ENCODE measurements at places on chromosomes 5 and 9.

DNA sequence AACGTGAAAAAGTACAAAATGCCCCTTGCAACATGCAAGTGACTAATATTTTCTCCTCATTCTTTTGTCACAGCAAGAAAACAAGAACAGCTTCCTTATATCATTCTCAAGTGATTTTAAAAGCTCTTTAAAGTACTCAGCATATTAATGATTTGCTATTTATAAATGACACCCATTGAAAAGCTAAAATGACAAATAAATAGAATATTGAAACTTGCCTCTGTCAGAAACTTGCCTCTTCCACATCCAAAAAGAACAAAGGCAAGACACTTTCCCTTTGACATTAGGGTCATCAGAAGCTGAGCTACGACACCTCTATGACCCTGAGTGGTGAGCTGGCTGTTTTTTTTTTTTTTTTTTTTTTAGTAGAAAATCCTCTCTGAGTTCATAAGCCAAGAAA lies 339.6 kb upstream of the ITGA1 start:
- DNase-seq = no peak

- DNase-seq = no peak
These were observed 170.0 kb downstream of the SEC61B start for GRCh38 chr9:99391937-99392594.

DNA sequence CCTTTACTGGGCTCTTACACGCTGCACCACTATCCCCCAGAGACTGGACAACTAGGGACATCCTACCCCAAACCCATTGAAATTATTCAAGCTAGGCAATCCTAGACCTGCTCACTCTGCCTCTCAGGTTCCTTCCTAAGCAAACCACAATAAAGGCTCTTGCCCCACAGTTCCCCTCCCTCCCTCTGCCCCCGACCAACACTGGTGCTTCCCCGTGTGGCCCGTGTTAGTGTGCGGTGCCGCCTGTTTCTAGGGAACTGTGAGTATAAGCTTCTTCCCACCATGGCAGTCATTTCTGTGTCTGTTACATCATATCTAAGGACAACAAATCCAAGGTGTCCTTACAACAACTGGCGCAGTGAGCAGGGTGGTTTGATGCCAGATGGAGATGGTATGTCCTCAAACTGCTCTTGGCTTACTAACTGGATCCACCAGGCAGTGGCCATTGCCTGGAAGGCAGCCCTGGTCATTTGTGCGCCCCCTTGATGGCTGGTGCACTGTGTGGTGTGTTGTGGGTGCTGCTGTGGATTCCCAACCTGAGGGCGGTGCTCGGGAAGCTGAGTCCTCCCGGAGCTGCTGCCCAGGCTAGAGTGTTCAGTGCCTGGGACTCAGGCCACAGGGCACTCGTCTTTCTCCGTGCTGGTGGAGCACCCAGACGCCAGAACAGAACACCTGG lies 8.4 kb upstream of the MXD3 start:
- no peak for DNase-seq

- no peak for DNase-seq
These were observed 31.4 kb downstream of the ACTBL2 start for GRCh38 chr5:57450991-57451876.

GRCh38 chr9:105148328-105149006 lies 96.0 kb upstream of the SLC44A1 start:
- DNase-seq = no peak

DNA sequence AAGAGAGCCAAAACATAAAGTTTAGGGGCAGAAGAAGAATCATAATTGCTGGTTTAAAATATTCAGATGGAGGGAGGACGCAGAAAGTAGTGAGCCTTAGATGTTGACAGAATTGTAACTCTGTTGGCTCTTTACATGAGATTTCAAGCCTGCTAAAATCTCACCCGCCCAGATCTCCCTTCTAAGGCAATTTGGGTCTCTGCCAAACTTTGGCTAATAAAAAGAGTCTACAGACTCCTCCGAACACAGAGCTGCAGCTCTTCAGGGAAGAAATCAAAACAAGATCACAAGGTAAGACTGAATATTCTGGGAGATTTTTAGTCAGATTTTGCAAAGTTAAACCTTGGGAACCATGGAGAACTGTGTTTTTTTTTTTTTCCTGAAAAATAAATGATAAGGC lies at the start of gene IL33:
Gene IL33 (plus strand): TSS at position 246 of the 400 bp plus-strand sequence. CDS start 25,888 bp downstream, outside the sequence.
- DNase-seq = no peak

DNA sequence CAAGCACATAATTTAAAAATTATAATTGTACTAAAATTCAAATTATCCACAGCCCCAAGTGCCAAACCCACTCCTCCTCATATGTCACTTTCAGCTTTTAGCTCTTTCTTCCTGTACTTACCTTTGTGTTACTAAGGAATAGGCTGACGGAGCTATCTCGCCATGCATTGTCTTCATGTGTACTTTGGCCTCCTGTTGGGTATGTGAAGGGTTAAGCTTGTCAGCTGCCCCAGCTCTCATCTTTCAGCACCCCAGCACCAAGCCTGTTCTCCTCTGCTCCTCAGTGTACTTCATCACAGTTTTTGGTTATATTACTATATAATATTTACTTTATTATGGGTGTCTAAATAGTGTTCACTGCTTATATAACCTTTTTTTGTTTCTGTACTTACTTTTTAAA lies 46.2 kb downstream of the OSTF1 start:
- DNase-seq = no peak

DNA sequence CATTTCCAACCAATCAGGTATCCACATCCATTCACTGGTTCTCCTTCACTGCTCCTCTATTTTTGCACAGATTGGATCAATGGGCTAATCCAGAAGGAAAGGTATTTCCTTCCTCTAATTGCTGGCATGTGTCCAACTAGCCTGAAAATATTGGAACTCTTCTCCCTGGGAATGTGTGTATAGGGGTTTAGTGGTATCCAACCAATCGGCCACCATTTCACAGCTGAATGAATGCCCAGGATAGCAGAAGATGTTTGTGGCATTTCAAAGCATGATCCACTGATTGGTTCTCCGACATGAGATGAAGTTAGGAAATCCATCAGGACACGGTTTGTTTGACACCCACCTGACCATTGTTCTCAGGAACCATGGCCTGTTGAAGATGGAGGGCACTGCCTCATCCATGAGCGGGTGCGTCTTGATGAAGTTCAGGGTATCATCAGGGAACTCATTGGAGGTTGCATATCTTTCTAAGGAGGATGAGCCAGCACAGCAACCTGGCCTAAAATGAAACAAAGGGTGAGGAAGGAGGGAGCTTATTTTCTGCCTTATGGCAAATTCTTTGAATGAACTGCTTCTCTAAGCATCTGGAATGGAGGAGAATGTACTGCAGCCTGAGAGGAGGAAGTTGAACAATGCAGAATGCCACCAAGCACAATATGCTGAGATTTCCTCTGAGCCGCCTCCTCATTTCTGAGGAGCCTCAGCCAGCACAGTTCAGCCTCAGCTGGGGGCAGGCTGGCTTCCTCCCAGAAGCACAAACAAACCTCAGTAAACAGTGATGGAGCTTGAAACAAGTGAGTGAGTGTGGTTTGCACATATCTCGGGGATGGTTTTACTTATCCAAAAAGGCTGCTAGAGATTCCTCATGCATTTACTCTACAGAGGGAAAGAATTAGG lies 94.6 kb downstream of the SEMA6A start:
- DNase-seq = no peak

- DNase-seq = no peak
These were observed 175.8 kb downstream of the C5orf15 start for GRCh38 chr5:133792655-133793054.

DNA sequence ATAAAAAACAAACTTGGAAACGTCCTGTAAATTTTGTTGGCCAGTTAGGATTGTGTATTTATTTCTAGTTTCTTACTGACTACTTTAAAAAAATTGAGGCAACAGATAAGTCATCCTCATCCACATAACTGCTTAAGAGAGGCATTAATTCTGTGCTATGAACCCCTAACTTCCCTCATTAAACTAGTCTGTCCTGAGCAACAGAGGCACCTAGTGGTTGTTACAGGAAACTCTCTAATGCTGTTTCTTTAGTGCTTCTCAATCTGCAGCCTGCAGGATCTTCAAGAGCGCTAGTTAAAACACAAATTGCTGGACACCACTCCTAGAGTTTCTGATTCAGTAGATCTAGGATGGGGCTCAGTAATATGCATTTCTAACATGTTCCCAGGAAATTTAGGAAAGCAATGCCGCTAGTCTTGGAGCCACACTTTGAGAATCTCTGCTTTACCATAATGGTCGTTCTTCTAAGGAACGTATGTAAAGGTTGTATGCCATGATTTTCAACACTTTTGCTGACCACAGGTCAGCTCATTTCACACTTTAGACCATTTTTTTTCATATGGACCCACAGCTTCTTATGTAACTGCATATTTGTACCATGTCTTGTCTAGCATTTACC lies 410.1 kb upstream of the SMARCA2 start:
- DNase-seq = peak; percentile 70

DNA sequence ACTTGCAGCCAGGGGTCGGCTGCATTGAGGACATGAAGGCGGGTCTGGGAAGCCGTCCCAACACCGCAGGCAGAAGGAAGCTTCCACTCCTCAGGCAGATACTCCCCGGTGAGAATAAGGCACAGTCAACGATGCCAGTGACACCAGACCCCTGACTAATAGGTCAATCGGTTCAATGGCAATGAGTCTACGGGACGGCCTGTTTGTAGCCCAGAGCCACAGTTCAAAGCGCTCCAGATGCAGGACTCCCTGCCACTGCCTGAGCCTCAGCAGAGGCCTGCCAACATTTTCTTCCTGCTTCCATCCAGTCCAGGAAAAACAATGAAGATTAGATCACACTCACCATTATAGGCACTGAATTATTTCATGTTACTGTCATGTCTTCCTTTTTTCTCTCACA lies 84.5 kb upstream of the SIMC1 start:
- DNase-seq = no peak

DNA sequence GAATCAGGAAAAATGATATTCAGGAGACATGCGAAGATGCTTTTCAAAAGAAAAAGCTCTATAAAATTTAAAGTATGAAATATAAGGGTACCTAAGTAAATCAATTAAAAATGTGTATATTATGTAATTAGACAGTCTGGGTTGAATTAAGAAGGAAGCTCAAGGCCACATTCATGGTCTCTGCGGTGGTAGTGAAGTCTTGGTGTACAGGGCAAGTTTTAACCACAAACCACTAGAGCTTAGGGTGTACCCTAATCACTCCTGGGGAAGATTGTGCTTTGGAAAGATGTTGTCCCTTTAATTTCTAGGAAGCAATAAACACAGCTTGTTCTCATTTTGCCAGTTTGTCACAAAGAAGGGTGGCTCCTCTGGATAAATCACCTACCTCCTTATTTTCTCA lies 287.2 kb upstream of the ZNF608 start:
- DNase-seq = no peak

DNA sequence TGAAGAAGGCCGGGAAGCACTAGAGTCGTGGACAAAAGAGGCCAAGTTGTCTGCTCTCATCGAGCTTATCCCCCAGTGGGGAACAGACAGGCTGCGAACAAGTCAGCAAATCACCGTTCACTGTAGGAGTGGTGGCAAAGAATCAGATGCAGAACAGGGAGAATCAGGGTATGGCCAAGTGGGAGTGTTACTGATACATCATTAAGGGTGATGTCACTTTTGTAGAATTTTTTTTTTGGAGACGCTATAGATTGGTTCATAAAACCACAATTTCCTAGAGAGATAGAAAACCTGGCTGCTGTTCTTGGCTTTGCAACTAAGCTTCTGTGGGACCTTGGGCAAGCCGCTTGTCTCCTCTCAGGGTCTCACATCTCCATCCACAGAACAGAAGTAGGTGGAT lies 21.3 kb downstream of the SPRY4 start:
- no peak for DNase-seq

- no peak for DNase-seq
These were observed 14.5 kb downstream of the CCT5 start for GRCh38 chr5:10264604-10265003.

DNA sequence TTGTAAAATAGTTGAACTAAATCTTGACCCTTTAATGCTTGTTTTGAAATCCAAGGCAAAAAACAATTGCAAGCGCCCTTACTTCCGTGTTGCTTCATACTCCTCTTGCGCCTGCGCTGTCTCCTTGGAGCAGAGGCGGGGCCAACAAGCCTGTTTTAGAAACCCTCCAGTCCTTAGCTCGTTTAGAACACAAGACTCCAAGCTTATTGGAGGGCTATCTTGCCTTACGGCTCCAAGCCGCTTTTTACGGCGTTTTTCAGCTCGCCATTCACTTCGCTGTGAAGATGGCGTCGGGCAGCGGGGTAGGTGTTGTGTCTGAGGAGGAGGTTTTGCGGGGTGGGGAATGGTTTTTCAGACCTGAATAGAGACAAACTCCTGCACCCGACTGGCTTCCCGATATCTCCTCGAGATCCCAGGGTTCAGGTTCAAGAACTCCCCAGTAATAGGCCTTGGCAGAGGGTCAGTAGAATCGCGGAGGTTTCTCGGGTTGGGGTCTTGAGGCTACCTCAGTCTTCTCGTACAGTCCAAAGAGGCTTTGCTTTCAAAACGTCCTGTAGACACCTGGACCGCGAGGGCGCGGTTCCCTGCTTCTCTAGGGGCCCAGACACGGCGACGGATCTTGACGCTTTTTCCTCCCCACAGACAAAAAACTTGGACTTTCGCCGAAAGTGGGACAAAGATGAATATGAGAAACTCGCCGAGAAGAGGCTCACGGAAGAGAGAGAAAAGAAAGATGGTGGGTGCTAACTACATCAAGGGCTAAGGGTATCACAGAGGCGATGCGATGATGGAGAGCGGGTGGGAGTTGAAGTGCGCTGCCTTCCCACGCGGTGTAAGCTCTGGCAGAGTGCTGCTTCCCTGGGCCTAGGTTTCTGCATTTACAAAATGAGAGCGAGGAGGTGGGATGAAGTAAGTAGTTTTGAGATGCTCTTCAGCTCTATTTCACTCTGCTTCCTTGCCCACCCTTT lies at the start of gene ZMAT2:
Gene ZMAT2 (plus strand): TSS at position 271 of the 968 bp plus-strand sequence. CDS start 14 bp downstream, at position 285.
- DNase-seq = peak; percentile 97

DNA sequence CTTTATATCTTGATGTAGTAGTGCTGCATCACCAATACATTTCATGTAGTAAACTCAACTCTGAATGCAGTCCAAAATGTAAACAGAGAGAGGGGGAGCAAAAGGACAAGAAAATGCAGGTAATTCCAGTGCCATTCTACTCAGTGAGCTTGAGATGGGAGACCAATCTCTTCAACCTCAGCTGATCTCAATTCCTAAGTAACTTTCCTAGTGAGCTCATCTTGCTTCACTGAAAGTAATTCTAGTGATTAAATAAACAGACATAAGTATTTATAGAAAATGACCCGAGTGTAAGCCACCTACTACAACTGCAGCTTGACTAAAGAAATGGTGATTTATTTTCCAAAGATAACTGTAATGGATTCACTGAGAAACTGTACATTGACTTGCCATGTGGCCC lies 424.5 kb downstream of the DMRT2 start:
- DNase-seq = no peak

GRCh38 chr9:93593144-93593658 lies 16.8 kb downstream of the PHF2 start:
- DNase-seq = no peak

DNA sequence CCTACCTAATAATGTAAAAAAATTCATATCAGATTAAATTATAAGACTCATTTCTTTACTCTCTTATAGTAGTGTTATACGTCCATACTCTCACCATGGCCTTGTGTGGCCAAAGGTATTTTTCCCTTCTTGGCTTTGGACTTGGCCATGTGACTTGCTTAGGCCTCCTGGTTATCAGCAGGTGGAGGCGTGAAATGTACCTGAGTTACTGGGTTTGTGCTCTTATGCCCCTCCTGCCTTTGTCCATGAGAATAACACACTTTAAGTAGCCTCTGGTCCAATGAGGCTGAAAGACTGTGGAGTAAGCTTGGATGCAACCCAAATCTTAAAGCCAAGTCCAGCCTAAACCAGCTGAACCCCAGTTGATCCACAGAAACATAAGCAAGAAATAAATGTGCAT lies 68.7 kb downstream of the RETREG1 start:
- no peak for DNase-seq

Data from GM12865 (cell line).